ENCODE measurements at places on chromosomes 5 and 9.

- no peak for DNase-seq
Measured at GRCh38 chr5:62333250-62333794, 27.3 kb downstream of the KIF2A start.

- DNase-seq = no peak
Measured at GRCh38 chr5:156475182-156476157, 148.5 kb downstream of the SGCD start.

DNA sequence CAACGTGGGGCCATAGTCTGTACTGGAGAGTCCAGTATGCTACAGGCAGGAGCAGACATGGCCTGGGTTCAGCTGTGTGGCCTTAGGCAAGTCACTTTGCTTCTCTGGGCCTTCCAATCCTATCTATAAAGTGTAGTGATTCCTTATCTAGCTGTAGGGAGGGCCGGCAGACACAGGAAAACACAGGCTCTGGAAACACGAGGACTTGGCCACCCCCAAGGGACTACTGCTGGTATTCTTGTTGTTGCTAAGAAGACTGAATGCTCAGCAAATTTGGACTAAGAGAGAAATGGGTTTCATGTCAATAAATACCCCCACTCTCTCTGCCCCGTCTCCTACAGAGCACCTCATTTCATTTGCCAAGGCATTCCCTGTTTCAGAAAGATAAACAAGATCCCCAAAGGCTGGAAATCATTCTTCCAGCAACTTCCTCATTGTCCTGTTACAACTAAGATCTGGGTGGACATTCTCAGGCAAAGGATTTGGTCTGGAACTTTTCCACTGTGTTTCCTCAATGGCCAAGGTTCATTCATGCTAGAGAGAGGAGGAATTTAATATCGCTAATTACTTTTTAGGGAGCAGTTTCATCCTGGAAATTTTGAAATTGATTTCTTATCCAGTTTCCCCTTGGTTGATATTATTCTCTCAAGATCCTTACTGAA, 105.8 kb downstream of the GABBR2 start:
- no peak for DNase-seq

DNA sequence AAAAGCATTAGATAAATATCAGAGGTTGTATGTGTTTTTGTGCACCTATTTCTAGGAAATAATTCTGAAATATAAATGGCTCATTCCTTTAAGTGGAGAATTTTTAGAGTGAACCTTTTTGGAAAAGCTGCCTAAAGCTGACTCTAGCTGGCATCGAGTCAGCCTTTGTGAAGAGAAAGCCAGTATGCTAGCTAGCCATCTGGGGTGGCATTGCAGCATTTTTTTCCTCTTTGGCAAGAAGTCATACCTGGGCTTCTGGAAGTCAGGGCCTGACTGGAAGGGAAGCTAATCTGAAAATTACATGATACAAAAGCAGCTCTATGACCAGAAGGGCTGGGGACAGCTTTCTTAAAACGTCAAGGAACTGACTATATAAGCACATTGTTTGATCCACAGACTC, 19.7 kb downstream of the ANP32B start:
- no peak for DNase-seq

- DNase-seq = no peak
Measured at GRCh38 chr5:153884612-153884957, 154.1 kb downstream of the FAM114A2 start.

GRCh38 chr9:18608371-18608770, 134.4 kb downstream of the ADAMTSL1 start:
- DNase-seq = no peak

- DNase-seq = no peak
Measured at GRCh38 chr5:169901896-169902295, 78.4 kb downstream of the INSYN2B start.

DNA sequence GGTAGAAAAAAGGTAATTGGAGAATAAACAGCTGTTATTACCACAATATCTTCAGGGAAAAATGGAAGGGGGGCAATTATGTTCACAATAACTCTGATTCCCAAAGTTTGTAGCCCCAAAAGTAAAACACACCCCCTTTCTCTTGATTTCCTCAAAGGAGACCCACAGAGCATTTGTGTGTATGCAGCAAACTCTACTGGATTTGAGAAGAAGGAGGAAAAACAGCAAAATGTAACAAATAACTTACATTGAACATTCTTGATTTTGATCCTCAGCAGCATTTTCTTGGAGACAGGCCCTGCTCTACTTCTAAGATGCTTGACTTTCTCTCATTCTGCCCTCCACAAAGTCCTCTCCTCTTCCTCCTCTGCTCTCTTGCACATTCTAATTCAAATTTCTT, 420.8 kb upstream of the EDIL3 start:
- no peak for DNase-seq

DNA sequence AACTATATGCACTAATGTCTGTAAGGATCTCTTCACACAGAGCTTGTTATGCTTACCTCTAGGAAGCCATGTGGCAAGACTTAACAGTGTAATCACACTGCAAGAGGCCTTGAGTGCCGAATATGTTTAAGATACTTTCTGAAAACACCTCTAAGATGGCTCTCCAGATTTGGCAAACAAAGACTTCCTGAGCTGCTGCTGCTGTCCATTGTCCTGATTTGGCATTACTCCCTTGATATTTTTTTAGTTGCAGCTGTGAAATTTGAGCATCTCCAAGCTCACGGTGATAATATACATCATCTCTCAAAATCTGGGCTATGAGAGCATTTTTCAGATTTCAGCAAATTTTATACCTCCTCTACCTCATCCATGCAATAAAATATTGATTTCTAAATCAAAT, 384.5 kb upstream of the CDH6 start:
- DNase-seq = no peak
